ENCODE measurements at places on chromosomes 4 and X. TPM values are rescaled to one million over a fixed set of nuclear protein-coding genes. Genes with fewer than 3 reads are reported as not detected.

DNA sequence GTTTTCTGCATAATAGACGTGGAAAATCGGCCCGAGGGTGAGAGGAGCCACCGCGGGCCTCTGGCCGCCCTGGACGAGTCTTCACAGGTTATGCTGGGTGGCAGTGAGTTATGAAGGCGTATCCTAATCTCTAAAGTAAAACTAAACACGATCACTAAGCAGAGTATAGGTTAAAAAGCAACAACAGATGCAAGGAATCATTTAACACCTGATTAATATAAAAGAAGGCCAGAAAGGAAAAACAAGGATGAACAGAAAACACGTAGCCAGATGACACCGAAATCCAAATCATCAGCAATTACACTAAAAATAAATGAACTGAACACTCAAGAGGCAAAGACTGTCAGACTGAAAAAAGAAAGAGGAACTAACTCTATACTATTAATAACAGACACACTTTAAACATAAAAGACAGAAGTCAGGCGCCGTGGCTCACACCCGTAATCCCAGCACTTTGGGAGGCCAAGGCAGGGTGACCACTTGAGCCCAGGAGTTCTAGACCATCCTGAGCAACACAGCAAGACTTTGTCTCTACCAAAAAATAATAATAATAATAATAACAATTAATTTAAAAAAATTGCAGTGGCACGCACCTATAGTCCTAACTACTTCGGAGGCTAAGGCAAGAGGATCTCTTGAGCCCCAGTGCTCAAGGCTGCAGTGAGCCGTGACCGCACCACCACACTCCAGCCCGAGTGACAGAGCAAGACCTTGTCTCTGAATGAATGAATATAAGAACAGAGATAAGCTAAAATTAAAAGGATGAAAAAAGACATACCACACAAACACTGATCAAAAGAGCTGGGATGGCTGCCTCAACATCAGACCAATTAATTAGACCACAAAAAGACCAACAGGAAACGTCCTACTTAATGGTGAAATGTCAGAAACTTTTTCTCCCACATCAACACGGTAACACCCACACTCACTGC lies 30.0 kb downstream of the CTBP1 start:
- DNase-seq = no peak

The AWAT2 gene
- not detected for total RNA-seq

DNA sequence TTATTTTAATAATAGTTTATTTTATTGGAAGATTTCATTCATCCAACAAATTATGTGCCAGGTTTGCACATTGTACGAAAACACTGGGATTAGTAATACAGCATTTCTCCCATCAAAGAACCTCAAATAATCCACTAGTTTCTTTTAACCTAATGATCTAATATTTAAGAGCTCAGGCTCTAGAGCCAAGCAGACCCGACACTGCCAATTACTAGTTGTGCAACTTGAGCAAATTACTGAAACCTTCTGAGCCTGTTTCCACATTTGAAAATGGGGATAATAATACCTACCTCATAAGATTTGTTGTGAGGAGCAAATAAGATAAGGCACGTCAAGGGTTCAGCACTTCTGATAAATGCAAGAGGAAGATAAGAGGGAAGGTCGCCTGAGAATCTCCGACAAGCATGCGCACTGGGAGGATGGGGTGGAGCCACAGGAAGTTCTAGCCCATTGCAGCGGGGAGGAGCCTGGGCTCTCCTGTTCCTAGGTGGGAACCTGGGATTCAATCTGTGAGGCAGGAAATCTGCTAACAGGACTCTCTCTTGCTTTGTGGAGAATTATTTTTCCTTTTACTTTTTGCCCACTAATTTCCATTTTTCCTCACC lies 141.5 kb upstream of the SMAD1 start:
- no peak for DNase-seq

GRCh38 chr4:80500613-80501012 lies 165.1 kb downstream of the CFAP299 start:
- DNase-seq = no peak

- DNase-seq = no peak
Measured at GRCh38 chr4:186698028-186698427, 25.6 kb downstream of the FAT1 start.

All from renal cortical epithelial cell (primary cell).